ENCODE measurements at places on chromosomes 7 and 10.

GRCh38 chr7:158054611-158055010, 533.0 kb downstream of the PTPRN2 start:
- no peak for DNase-seq

GRCh38 chr10:49243610-49244283, 55.2 kb upstream of the C10orf71 start:
- no peak for DNase-seq

DNA sequence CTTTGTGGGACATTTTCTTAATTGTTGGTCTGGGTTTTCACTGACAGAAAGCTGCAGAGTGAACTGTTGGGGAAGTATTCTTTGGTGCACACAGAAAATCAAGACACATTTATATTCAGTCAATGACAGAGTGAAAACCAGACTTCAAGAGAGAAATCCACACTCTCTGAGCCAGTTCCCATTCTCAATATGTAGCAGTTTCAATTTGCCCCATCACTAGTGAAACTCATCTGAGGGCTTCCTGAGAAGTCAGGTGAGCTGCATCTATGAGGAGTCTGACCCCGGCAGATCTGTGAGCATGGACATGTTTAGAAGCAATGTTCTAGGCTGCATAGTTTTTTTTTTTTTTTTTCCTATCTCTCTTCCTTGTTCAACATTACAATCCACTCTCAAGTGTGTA, 163.7 kb upstream of the AHR start:
- no peak for DNase-seq

DNA sequence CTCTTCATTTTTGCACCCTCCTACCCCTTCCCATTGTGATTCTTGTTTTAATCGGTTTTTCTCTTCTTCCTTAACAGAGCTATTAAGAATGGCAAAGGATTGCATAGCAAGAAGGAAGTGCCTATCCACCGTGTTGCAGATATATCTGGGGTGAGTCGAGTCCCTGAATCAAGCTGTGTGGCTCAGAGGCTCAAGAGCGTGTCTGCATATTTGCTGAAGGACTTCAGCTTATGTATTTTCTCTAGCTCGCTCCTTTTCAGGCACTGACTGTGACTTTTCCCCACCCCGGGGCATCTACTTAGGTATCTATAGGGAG, 126.6 kb downstream of the LRRC4 start:
- no peak for DNase-seq

DNA sequence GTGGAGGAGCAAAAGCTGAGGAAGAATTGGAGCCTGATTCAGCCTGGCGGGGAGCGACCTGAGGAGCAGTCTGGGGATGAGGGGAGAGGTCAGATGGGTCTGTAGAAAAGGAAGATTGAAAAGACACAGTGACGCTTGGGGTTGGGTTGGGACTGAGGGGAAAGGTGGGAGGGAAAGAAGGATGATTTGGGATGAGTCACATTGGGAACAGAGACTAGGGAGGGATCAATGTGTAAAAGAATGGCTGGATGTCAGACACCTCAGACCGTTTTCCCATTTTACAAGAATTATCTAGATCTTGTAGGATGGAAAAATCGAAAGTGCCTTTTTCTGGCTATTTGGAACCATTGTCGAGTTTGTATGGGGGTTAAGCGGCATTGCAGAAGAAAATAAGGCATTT, 1076.5 kb downstream of the DNAJB9 start:
- no peak for DNase-seq

- no peak for DNase-seq
Measured at GRCh38 chr7:94288096-94288495, 106.6 kb upstream of the COL1A2 start.

DNA sequence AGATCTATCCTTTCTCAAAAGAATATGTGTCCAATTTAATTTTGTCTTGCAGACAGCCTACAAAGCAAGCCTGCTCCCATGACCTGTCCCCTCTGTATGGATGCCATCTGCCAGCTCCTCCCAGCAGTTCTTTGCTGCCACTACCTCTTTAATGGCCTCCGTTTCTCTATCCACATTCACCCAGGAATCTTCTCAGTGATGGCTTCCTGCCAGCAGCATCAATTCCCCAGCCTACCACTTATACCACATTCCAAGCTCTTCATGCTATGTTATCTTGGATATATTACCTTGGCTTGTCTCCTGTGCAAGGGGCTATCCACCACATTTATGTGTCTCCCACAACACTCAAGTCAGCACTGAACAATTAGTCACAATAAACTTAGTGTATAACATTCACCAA, 133.2 kb downstream of the VPS50 start:
- no peak for DNase-seq

DNA sequence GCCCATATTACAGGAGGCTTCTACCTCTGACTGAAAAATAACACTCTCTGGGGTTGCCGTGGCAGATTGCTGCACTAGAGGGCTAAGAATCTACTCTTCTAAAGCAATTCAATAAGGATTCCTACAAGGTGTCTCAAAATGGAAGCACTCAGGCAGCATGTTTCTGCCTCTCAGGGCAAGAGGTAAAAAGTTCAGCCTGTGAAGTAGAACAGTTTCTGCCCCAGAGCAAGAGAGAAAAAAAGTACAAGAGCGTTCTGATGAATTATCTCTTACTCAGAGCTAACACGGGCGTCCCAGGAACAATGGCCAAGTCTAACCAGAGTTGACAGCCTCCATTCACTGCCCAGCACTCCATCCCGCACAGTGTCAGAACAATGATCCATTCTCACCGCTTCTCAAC, 71.3 kb upstream of the TES start:
- no peak for DNase-seq
